ENCODE measurements at places on chromosomes 1 and 21. TPM values are rescaled to one million over a fixed set of nuclear protein-coding genes. Genes with fewer than 3 reads are reported as not detected.

Gene LYPD8
- not detected for total RNA-seq

Gene NME7
- 21.5 TPM for total RNA-seq

Gene MFN2
- total RNA-seq, result 63.4 TPM

Gene CFHR2
- total RNA-seq, result not detected

Gene PSMD4
- 200 TPM for total RNA-seq

Gene DESI2
- 24.7 TPM for total RNA-seq

Measured in T-helper 1 cell treated with Interleukin-12 subunit alpha and Interleukin-12 subunit beta and Interleukin-4 antibody, amounts not matched to agents 30 ng/mL and 1 ng/mL, for 36 hours (primary cell).